ENCODE measurements at places on chromosomes 4 and X. TPM values are rescaled to one million over a fixed set of nuclear protein-coding genes. Genes with fewer than 3 reads are reported as not detected.

DNA sequence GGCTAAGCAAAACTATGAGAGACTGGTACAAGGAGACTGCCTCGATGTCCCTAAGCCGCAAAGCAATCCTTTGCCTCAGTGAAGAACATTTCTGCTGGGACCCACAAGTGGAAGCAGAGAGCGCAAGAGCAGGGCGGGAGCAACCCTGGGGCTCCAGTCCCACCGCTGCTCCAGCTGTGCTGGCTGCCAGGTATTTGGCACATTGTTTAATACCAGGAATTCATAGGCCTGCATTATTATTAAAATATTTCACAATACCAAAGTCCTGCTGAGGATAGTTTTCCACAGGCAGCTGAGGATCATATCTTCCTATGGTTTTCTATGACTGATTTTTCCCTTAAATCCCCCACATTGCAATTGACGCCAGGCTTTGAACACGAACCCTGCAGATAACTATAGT, 163.5 kb upstream of the TLL1 start:
- no peaks in the 10 kb centered on the region for H3K27me3 ChIP-seq
- no peaks in the 10 kb centered on the region for H3K36me3 ChIP-seq
- no peak for DNase-seq
- no peaks in the 10 kb centered on the region for H3K4me1 ChIP-seq

DNA sequence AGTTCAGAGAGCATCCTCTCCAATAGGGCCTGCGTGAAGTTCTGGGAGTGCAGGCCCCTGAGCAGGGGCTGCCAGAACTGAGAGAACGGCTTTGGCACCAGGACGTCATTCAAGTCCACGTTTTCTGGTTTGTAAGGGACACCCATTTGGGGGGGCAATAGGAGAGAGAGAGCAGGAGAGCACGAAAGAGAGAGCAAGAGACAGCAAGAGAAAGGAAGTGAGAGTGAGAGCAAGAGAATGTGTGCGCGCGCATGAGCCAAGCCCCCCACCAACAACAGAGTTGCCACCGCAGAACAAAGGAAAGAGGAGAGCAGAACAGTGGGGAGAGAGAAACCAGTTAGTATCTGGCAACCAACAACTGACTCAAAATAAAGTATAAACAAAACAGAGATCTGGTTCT, 10.4 kb downstream of the LAS1L start:
- H3K4me1 ChIP-seq, result no peaks in the 10 kb centered on the region
- no peak overlapping the region for H3K4me3 ChIP-seq
- no peaks in the 10 kb centered on the region for H3K27me3 ChIP-seq
- DNase-seq, result no peak
- peaks cover 27% of the 10 kb centered on the region for H3K36me3 ChIP-seq
- no peak overlapping the region for H3K27ac ChIP-seq

PCDH19 gene
- not detected for total RNA-seq

GRCh38 chr4:84258905-84259830, 239.9 kb downstream of the NKX6-1 start:
- no peaks in the 10 kb centered on the region for H3K36me3 ChIP-seq
- H3K4me1 ChIP-seq, result no peaks in the 10 kb centered on the region
- H3K27me3 ChIP-seq, result no peaks in the 10 kb centered on the region
- no peak overlapping the region for H3K4me3 ChIP-seq

- no peaks in the 10 kb centered on the region for H3K36me3 ChIP-seq
- H3K4me3 ChIP-seq, result no peak overlapping the region
- H3K27me3 ChIP-seq, result peaks cover 9% of the 10 kb centered on the region
- peaks cover 10% of the 10 kb centered on the region for H3K4me1 ChIP-seq
Observed at GRCh38 chr4:48331577-48332330, 9.6 kb upstream of the SLAIN2 start.

DNA sequence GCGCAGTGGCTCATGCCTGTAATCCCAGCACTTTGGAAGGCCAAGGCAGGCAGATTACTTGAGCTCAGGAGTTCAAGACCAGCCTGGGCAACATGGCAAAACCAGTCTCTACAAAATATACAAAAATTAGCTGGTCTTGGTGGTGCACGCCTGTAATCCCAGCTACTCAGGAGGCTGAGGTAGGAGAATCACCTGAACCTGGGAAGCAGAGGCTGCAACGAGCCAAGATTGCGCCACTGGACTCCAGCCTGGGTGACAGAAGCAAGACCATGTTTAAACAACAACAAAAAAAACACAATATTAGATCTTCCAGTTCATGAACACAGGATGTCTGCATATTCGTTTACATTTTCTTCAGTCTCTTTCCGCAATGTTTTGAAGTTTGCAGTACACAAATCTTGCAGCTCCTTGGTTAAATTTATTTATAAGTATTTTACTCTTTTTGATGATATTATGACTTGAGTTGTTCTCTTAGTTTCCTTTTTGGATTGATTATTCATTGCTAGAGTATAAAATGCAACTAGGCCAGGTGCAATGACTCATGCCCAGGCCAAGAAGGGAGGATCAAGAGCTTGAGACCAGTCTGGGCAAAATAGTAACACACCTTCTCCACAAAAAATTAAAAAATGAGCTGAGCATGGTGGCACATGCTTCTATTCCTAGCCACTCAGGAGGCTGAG, 30.4 kb upstream of the ABCG2 start:
- no peak for DNase-seq
- no peak overlapping the region for H3K4me3 ChIP-seq
- H3K4me1 ChIP-seq, result peaks cover 5% of the 10 kb centered on the region

GAGE12J gene
- not detected for total RNA-seq

HTRA3 gene
- total RNA-seq, result not detected

- no peak overlapping the region for H3K4me3 ChIP-seq
- no peak for DNase-seq
- H3K27ac ChIP-seq, result no peak overlapping the region
- H3K4me1 ChIP-seq, result peaks cover 6% of the 10 kb centered on the region
- peaks cover 1% of the 10 kb centered on the region for H3K27me3 ChIP-seq
Observed at GRCh38 chr4:10629394-10629793, 55.2 kb downstream of the CLNK start.

APBB2 gene
- 0.45 TPM for total RNA-seq

DNA sequence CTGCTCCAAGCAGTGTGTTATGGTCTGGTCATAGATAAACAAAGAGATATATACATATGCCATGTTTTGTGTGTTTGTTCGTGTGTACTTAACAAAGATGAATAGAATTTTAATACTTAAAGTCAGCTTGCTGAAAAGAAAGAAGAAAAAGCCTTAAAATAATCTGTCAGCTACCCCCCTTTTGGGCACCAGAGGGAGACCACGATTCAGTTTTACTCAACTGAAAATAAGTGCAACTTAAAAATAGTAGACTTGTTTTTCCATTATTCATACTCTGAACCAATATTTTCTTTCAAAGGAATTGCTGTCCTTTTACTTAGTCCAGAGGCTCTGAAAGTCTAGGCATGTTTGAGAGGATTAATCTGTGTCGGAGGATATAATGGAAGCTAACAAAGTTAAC, 181.7 kb upstream of the AGTR2 start:
- H3K4me3 ChIP-seq, result no peak overlapping the region
- DNase-seq, result no peak
- H3K36me3 ChIP-seq, result no peaks in the 10 kb centered on the region

ACOX3 gene
- 13.8 TPM for total RNA-seq

Measured in activated CD4-positive, alpha-beta T cell treated with anti-CD3 and anti-CD28 coated beads, Interleukin-2, amount 10 ng/mL, durations not matched to agents 7 days and 5 days (primary cell).